ENCODE measurements at places on chromosomes 13 and 19.

- peak; percentile 96 for DNase-seq
Observed at GRCh38 chr19:50728084-50728737, 5.0 kb downstream of the CLEC11A start.

DNA sequence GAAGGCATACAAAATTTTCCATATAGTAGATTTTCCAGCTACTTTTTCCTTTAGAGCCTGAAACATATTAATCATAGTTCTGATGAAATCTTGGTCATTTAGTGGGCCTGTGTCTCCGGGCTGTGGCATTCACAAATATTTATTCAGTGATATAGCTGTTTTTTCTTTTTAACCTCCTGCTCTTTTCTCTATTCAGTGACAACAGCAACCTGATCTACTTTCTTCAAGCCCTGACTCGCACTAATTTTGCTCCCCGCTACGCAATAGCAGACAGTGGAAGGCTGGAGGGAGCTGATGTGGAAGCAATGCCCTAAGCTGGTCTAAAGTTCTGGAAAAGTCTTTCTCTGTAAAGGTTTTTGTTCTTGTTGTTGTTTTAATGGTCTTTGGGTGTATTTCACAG, 289.7 kb downstream of the SLITRK6 start:
- no peak for DNase-seq

- DNase-seq = no peak
Observed at GRCh38 chr13:37475966-37476365, 122.6 kb downstream of the POSTN start.

GRCh38 chr13:91904005-91904404, 505.6 kb downstream of the GPC5 start:
- no peak for DNase-seq

GRCh38 chr19:29117926-29118325, 95.0 kb downstream of the UQCRFS1 start:
- DNase-seq = no peak

GRCh38 chr13:71634602-71635443, 232.2 kb downstream of the DACH1 start:
- DNase-seq = no peak

DNA sequence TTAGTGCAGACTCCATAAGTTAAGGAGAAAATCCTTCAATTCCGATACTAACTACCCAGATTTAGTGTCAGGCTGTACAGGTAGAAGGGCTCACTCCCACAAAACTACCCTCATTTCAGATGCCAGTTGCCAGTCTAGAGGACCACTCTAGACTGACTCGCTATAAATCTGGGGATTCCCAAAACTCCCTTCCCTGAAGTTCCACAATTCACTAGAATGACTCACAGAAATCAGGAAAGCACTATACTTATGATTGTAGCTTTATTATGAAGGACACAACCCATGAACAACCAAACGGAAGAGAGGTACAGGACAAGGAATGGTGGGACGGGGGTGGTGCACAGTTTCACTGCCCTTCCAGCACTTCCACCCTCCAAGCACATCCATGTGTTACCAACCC, 321.2 kb downstream of the DIAPH3 start:
- DNase-seq = no peak

DNA sequence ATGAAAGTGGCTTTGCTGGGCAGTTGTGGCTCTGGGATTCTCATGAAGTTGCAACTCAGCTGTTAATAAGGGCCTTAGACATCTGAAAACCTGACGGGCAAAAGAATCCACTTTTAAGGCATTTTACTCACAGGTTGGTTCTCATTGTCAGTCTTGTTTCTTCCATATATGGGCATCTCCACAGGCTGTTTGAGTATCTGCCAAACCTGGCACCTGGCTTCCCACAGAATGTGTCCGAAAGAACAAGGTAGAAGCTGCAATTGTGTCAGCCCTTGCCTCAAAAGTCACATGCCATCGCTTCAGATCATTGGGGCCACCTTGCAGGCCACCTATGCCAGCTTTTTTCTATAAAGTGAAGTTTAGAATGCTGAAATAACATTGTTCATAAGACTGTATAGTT, 102.4 kb downstream of the KCTD12 start:
- DNase-seq = no peak

DNA sequence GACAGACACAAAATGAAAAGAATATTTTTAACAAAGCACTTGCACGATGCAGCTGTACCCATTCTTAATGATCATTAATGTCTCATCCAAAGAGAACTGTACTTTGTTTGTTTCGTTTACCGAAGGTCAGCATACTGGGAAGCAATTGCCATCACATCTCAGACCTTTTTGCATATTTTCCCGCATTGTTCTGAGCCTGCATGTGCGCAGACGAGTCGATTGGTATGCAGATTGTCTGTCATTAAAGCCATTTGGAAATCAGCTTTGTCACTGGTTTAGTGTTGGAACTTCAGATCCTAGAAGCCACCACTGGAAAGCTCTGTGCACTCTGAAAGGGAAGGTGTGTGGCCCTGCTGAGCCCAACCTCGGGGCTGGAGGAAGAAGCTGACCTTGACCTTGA, 15.6 kb downstream of the SPACA7 start:
- DNase-seq = no peak

DNA sequence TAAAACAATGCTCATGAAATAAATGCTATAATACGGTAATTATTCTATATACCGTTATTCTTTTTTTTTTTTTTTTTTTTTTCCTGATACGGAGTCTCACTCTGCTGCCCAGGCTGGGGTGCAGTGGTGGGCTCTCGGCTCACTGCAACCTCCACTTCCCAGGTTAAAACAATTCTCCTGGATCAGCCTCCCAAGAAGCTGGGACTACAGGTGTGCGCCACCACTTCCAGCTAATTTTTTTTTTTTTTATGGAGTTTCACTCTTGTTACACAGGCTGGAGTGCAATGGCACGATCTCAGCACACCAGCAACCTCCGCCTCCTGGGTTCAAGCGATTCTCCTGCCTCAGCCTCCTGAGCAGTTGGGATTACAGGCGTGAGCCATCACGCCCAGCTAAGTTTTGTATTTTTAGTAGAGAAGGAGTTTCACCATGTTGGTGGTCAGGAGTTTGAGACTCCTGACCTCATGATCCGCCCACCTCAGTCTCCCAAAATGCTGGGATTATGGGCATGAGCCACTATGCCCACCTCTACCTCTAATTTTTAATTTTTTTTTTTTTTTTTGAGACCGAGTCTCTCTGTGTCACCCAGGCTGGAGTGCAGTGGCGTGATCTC, 6.9 kb downstream of the PPP1R15A start:
- DNase-seq = no peak

DNA sequence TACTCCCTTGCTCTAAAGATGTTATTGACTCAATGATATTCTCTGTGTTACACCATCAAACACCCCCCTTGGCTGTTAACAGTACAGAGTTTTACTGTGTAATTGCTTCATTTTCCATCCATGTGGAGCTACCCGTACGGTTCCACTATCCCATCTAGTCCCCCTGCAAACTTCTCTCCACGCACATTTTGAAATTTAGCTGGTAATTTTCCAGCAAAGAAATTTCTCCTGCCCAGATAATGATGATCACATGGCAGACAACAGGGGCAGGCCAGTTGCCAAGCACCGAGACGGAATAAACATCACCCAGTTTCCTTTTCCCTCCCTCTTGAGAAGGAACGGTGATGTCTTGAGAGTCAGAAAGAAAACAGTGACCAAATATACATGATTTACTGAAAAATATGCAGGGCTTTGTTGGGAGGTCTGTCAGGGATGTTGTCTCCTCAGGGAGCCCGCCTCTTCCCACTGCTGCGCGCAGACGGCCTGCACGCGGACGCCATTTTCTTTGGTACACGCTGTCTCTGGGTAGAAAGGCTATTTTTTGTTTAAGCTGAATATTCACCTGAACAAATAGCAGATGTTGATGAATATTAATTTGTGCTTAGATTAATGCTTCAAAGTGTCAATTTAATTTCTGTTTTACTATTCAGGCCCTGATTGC, 109.9 kb downstream of the OLFM4 start:
- DNase-seq = no peak

GRCh38 chr13:47650209-47650608, 350.9 kb downstream of the SUCLA2 start:
- DNase-seq = no peak

- DNase-seq = no peak
Observed at GRCh38 chr13:70108356-70109105, at the start of gene KLHL1. Gene KLHL1, minus strand, starts transcription at chr13:70108452. Its CDS starts 753 bp downstream, at chr13:70107699.

GRCh38 chr19:36417752-36418286, 625 bp downstream of the ZFP82 start:
- peak; percentile 39 for DNase-seq

- no peak for DNase-seq
Observed at GRCh38 chr13:73401769-73402168, 343.0 kb downstream of the KLF5 start.

DNA sequence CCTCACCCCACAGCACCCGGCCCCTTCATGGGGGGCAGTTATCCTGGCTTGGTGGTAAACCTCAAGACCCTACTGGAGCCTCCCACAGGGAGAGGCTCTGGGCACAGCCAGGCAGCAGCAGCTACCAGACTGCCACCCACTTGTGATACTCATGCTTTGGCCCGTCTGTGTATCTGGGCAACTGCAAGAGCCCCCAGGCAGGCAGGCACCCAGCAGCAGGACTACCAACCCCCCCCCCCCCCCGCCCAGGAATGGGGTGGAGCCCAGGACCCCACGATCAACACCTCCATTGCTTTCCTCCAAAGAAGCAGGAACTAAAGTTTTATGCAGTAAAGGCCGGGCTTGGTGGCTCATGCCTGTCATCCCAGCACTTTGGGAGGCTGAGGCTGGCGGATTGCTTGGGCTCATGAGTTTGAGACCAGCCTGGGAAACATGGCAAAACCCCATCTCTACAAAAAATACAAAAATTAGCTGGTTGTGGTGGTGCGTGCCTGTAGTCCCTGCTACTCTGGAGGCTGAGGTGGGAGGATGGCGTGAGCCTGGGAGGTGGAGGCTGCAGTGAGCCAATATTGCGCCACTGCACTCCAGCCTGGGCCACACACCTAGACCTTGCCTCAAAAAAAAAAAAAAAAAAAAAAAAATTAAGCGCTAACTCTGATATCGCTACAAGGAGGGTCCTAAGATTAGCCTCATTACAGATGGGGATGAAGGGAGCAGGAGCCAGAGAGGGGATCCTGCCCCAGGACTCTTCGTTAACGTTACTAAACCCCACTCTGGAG, 1.1 kb upstream of the LYL1 start:
- DNase-seq = no peak

- no peak for DNase-seq
Observed at GRCh38 chr19:57599377-57599760, 316 bp upstream of the ZNF530 start.

- DNase-seq = no peak
Observed at GRCh38 chr13:50026788-50027473, 11.7 kb downstream of the KCNRG start.

GRCh38 chr13:45372189-45373161, 31.5 kb upstream of the TPT1 start:
- no peak for DNase-seq

GRCh38 chr13:72259528-72259927, 392.5 kb upstream of the DACH1 start:
- DNase-seq = no peak

GRCh38 chr13:99350191-99350590, 43.0 kb upstream of the GPR183 start:
- DNase-seq = no peak

DNA sequence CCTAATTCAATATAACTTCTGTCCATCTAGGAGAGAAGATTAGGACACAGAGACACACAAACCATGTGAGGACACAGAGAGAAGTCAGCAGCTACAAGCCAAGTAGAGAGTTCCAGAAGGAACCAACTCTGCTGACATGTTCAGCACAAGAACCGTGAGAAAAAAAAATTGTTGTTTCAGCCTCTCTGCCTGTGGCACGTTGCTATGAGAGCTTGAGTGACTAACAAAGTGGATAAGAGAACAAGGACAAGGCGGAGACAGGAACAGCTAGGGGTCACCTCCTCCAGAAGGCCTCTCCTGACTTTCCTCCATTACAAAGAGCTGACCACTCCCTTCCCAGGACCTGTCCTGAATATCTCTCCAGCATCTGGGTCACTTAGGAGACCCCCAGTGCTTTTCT, 5.6 kb upstream of the SIGLEC12 start:
- no peak for DNase-seq

DNA sequence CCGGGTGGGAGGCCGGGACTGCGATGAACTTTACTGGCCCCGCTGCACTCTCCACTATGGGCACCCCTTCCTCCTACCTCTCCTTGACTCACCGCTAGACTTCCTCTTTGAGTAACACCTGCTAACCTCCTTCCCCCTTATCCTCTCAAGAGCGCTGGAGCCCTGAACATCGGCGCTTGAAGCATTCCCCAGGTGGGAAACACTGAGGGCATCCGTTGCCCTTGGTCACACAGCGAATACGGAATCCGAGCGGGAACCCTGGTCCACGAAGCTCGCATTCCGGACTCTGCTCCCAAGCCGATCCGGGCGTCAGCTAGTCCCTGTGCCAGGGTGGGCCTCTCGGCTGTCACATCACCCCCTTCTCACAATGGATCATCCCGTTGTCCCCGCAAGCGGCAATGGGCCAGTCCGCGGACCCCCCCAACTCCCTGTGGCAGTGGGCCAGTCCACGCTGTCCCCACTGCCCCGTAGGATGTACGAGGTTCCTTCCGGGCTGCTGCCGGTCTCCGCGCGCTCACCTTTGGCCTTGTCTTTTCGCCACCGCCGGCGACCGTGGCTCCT, 4.2 kb downstream of the LIPE start:
- peak; percentile 62 for DNase-seq

GRCh38 chr19:1106841-1107660, 3.3 kb downstream of the GPX4 start:
- no peak for DNase-seq

GRCh38 chr19:50199259-50199555, 4.2 kb upstream of the MYH14 start:
- no peak for DNase-seq

GRCh38 chr13:63403733-63404132, 1988.1 kb upstream of the PCDH20 start:
- DNase-seq = no peak

DNA sequence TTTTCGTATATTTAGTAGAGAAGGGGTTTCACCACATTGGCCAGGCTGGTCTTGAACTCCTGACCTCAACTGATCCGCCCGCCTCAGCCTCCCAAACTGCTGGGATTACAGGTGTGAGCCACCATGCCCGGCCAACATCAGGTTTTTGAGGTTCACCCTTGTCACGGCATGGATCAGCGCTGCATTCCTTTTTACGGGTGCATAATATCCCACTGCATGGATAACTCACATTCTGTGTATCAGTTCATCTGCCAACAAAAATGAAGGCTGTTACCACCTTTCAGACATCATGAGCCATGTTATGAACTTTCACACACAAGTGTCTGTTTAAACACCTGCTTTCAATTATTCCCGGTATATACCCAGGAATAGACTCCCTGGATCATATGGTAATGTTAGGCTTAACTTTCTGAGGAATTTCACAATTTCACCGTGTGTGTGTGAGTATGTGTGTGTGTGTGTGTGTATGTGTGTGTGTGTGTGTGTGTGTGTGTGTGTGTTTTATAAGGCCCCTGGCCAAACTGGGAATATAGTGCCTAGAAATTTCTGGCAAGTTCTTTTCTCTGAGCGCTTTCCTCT, 52.2 kb downstream of the AP1M1 start:
- no peak for DNase-seq

- no peak for DNase-seq
Observed at GRCh38 chr19:31275068-31275334, 74.2 kb downstream of the TSHZ3 start.

All from activated CD8-positive, alpha-beta T cell treated with anti-CD3 and anti-CD28 coated beads for 36 hours (primary cell).